ENCODE measurements at places on chromosomes 5 and 9. TPM values are rescaled to one million over a fixed set of nuclear protein-coding genes. Genes with fewer than 3 reads are reported as not detected.

CTXN3 gene
- total RNA-seq: not detected

MAMDC2 gene
- 0.40 TPM for total RNA-seq

NR4A3 gene
- 3.5 TPM for total RNA-seq

CBY3 gene
- not detected for total RNA-seq

CTNND2 gene
- not detected for total RNA-seq

GPR150 gene
- total RNA-seq: 0.14 TPM

FAM151B gene
- total RNA-seq: 1.2 TPM

HIGD2A gene
- 241 TPM for total RNA-seq

BRD8 gene
- 47.6 TPM for total RNA-seq

ADAMTS13 gene
- 0.45 TPM for total RNA-seq

CCIN gene
- total RNA-seq: not detected

CARD19 gene
- 65.7 TPM for total RNA-seq

Measured in A549 treated with RU486 at 1 μM for 4 hours (cell line).